ENCODE measurements at places on chromosomes 7 and 10. TPM values are rescaled to one million over a fixed set of nuclear protein-coding genes. Genes with fewer than 3 reads are reported as not detected.

DNA sequence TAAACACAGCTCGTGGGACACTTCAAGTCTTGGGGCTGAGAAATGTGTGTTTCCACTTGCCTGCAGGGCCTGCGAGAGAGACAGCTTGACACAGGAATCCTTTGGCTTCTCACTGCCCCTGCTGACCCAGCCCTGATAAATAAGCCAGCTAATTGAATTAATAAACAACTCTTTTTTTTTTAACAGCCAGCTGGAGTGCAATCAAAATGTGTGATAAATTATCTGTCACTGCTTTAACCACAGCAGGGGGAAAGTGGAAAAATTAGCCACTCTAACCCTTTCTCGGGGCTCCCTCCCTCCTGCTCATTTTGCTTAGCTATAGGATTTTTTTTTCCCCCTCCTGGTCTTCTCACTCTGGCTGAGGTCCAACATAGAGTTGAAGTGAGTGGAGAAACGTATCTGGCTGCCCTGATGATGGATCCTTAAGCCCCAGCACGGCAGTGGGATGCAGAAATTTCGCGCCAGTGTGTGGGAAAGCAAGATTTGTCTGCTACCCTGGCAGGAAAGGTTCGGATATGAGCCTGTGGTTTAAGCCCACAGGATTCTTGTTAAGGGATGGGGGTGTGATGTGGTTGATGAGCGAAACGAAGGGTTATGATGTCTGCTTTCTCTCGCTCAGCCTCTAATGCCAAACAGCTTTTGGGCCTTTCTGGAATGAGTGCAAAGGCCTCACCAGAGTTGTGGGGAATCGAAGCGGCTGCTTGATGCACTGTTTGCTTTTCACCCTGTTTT lies 173.8 kb downstream of the TRIL start:
- no peaks in the 10 kb centered on the region for H3K36me3 ChIP-seq
- DNase-seq = no peak
- no peak overlapping the region for H3K4me3 ChIP-seq
- no peaks in the 10 kb centered on the region for H3K4me1 ChIP-seq
- H3K27ac ChIP-seq = no peak overlapping the region

GRCh38 chr7:6640246-6640721 lies 3.2 kb downstream of the ZNF316 start:
- H3K27me3 ChIP-seq = no peaks in the 10 kb centered on the region
- no peak overlapping the region for H3K4me3 ChIP-seq
- no peak overlapping the region for H3K27ac ChIP-seq
- no peak for DNase-seq
- peaks cover 4% of the 10 kb centered on the region for H3K36me3 ChIP-seq

- DNase-seq = no peak
- H3K27me3 ChIP-seq = no peaks in the 10 kb centered on the region
- H3K36me3 ChIP-seq = no peaks in the 10 kb centered on the region
- H3K4me1 ChIP-seq = no peaks in the 10 kb centered on the region
- no peak overlapping the region for H3K27ac ChIP-seq
- no peak overlapping the region for H3K4me3 ChIP-seq
Observed at GRCh38 chr7:136056651-136057231, 79.6 kb upstream of the MTPN start.

DNA sequence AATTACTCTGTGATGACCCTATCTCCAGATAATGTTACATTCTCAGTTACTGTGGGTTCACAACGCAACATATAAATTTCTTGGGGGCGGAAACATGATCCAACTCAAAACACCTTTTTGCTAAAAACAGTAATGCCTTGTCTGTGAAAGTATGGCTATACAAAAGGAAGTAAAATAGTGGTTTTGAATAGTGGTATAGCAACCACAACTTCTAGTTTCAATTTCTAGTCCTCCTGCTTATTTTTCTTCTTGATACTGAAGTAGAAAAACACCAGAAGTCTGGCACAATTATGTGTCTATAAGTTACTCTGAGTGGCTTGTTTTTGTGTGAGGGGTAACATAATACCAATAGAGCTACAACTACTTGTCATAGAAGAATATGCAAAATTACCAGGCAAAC lies 21.5 kb upstream of the ZNF800 start:
- H3K27me3 ChIP-seq = peaks cover 13% of the 10 kb centered on the region
- H3K36me3 ChIP-seq = no peaks in the 10 kb centered on the region
- H3K4me1 ChIP-seq = no peaks in the 10 kb centered on the region

- peak overlapping the region; percentile 91 for H3K27ac ChIP-seq
- no peaks in the 10 kb centered on the region for H3K36me3 ChIP-seq
- DNase-seq = no peak
- H3K4me1 ChIP-seq = peaks cover 22% of the 10 kb centered on the region
- H3K27me3 ChIP-seq = no peaks in the 10 kb centered on the region
Observed at GRCh38 chr10:33120700-33121099, 162.7 kb upstream of the ITGB1 start.

- H3K36me3 ChIP-seq = no peaks in the 10 kb centered on the region
- H3K27ac ChIP-seq = no peak overlapping the region
- H3K4me3 ChIP-seq = no peak overlapping the region
- DNase-seq = no peak
- H3K27me3 ChIP-seq = no peaks in the 10 kb centered on the region
- no peaks in the 10 kb centered on the region for H3K4me1 ChIP-seq
Observed at GRCh38 chr7:84911077-84911476, 275.8 kb downstream of the SEMA3D start.

- DNase-seq = no peak
- H3K27me3 ChIP-seq = no peaks in the 10 kb centered on the region
- H3K4me1 ChIP-seq = peaks cover 12% of the 10 kb centered on the region
- H3K27ac ChIP-seq = peak overlapping the region; percentile 75
- H3K36me3 ChIP-seq = no peaks in the 10 kb centered on the region
- no peak overlapping the region for H3K4me3 ChIP-seq
Observed at GRCh38 chr10:4127518-4128315, 342.7 kb upstream of the KLF6 start.

- no peaks in the 10 kb centered on the region for H3K36me3 ChIP-seq
- no peak overlapping the region for H3K27ac ChIP-seq
- H3K27me3 ChIP-seq = peaks cover 13% of the 10 kb centered on the region
- no peak for DNase-seq
- peaks cover 10% of the 10 kb centered on the region for H3K4me1 ChIP-seq
- H3K4me3 ChIP-seq = no peak overlapping the region
Observed at GRCh38 chr10:127190427-127190826, 6.0 kb downstream of the INSYN2A start.

The UBTD1 gene
- 55.6 TPM for total RNA-seq

The SFTPD gene
- 0.36 TPM for total RNA-seq

The BAMBI gene
- total RNA-seq = 3.9 TPM

The ZP3 gene
- total RNA-seq = 23.3 TPM

The SERPINE1 gene
- total RNA-seq = 370 TPM

Data from Panc1 (cell line).